ENCODE measurements at places on chromosomes 7 and 10. TPM values are rescaled to one million over a fixed set of nuclear protein-coding genes. Genes with fewer than 3 reads are reported as not detected.
A peak's percentile ranks its signal among the peaks of the same experiment; 100 is the strongest.

GRCh38 chr7:46932306-46932675 is 649.6 kb downstream of the TNS3 start:
- no peak for DNase-seq

The FAM13C gene
- total RNA-seq = 2.5 TPM

DNA sequence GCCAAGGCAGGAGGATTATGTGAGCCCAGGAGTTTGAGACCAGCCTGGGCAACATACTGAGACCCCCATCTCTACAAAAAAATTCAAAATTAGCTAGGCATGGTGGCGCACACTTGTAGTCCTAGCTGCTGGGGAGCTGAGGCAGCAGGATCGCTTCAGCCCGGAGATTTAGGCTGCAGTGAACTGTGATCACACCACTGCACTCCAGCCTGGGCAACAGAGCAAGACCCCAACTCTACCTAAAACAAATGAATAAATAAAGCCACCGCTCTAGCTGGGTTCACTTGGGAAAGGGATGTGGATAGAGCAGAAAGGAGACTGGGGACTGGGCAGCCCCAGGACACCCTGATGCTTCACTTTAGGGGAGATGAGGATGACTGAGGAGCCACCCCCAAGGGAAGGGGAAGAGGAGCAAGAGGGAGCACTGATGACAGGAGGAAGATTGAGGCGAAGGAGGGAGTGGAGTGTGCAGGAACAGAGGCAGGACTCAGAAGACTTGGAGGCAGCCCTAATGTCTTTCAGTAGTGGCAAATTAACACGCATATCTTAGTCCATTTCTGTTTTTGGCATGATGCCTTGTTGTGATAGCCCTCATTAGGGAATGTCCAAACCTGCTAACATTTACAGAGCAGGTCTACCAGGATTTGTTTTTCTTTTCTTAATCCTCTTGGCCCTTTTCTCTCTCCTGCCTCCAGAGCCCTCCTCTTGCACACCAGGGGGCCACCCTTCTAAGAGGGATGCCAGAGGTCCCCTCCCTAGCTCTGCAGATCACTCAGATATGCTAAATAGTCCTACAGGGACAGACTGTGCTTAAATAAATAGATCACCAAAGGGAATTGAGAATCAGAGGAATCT is 88.3 kb downstream of the C10orf105 start:
- no peak for DNase-seq

DNA sequence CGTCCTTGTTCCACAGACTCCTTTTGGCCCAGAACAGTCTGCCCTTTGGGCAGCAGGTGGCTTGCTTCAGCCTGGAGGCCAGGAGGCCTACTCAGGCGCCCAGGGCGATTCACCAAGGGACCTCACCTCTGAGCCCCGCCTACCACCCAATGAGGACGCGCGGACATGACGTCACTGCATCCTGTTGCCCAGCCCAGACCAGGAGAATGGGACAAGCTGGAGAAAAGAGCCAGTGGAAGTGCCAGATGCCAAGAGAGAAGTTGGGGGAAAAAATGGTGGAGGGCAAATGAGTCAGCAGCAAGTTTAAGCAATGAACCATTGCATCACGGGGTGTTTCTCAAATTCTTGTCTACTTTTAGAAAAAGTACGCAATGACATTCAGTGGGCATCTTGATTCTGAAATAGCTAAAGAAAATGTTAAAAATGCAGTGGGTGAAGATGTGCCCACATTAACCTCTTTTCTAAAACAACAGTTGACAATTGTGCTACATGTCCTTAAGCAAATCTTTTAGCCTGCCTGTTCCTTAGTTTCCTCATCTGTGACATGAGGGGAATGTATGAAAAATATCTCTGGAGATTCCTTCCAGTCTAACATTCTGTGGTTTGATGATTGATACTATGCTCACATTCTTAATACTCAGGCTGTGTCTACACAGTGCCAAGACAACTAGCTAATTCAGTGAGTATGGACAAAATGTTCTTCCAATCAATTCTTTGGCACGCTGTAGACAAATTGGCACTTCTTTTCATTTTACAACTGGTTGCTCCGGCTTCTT is 23.9 kb upstream of the LEP start:
- DNase-seq = no peak

The C10orf67 gene
- total RNA-seq = not detected

- DNase-seq = no peak
These were observed 26.7 kb upstream of the CRHR2 start for GRCh38 chr7:30708983-30709382.

DNA sequence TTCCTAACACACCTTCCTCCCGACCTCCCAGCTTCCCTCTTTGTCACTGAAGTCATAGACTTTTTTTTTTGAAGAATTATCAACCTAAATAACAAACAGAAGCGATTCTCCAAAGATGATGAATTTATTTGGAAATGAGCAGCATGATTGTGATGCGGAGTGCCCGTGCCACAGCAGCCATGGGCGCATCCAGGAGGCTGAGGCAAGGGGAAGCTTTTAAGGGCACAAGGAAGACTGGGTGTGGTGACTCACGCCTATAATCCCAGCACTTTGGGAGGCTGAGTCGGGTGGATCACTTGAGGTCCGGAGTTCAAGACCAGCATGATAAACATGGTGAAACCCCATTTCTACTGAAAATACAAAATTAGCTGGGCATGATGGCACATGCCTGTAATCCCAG is 16.2 kb upstream of the GIMAP8 start:
- peak; percentile 6 for DNase-seq

GRCh38 chr7:16708980-16709379 is 44.6 kb upstream of the TSPAN13 start:
- DNase-seq = no peak

DNA sequence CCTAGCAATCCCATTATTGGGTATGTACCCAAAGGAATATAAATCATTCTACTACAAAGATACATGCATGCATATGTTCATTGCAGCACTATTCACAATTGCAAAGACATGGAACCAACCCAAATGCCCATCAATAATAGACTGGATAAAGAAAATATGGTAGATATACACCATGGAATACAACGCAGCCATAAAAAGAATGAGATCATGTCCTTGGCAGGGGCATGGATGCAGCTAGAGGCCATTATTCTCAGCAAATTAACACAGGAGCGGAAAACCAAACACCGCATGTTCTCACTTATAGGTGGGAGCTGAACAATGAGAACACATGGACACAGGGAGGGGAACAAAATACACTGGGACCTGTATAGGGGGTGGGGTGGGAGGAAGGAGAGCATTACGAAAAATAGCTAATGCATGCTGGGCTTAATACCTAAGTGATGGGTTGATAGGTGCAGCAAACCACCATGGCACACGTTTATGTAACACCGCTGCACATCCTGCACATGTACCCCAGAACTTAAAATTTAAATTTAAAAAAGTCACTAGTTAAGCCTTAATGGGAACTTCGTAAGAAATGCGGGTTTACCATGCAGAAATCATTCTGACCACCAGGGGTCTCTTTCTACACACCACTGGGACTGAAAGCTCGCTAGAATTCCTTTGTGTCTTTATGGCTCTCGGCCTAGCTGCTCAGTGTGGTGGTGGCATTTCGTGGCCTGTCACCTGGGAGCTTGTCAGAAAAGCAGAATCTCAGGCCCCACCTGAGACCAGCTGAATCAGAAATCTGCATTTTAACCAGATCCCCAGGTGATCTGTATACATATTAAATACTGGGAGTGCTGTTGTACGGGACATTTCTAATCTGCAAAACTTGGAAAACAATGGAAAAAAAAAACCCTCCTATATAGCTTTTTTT is 9.5 kb downstream of the ANKRD1 start:
- peak; percentile 62 for DNase-seq

- no peak for DNase-seq
These were observed 23.5 kb downstream of the GNAT3 start for GRCh38 chr7:80488406-80488805.

The CALN1 gene
- 0.37 TPM for total RNA-seq

DNA sequence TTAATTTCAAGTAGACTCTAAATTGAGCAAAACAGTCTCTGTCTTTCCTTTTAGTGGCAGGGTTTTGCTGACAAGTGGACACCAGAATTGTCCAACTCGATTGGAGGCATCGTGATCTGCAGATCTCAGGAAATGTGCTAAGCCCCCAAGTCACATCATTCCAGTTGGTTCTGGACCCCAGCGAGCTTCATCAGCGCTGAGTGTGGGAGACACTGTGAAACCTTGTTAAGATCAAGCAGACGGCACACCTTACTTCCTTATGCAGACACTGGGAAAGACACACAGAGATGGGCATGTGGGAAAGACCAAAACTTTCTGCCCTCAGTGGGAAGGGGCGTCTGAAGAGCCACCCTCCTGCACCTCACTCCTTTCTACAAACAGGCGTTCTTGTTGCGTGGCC is 440.8 kb downstream of the GLRX3 start:
- DNase-seq = no peak

DNA sequence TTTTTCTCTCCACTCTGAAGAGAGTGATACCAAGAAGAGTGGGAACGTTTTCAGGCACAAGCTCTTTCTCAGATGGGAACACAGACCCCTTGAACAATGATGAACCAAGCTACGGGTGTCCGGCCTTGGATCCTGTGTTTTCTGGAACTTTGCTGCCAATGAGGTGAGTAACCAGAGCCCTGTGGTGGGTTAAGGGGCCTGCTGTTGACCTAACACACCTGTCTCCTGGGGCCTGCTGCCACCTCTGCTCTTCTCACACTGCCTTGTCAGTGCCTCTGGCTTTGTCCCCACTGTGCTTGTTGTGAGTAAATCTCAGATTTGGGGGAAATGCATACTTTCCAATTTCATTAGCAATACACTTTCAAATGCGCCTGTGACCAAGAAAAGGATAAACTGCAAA is 1.4 kb upstream of the PKD1L1 start:
- DNase-seq = no peak

DNA sequence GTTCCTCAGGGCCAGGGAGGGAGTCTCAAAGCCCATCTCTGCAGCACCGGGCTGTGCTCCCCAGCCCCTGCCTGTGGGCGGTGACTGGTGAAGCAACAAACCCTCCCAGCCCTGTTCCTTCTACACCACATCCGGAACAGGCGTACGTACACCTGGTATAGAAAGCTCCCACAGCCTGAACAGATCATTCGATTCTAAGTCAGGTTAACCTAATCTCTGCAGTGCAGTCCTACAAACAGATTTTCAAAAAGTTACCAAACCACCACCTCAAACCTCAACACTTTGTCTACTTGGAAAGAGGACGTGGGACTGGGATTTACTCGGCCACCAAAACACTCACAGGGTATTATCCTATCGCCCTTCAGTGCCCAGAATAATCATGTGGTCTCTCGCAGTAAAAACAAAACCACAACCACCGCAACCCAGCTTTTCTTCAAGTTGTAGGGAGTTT is 238.4 kb downstream of the DIP2C start:
- DNase-seq = no peak

The ANLN gene
- 21.2 TPM for total RNA-seq

The ANKRD2 gene
- total RNA-seq = not detected

DNA sequence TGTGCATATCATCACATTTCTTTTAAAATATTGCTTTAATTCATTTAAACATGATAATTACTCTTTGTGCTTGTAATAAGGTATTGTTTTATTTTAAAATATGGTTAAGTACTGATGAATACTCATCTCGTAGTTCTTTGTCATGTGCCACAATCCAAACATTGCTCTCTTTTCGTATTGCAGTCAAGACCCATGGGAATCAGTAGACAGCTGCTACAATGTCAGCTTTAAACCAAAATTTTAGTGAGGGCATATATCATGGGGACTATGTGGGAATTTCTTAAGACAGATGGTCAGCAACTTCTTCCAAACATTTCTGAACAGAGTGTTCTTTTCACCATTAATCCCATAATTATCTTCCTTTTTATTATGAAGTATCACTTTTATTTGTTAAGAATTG is 77.2 kb upstream of the FZD1 start:
- DNase-seq = no peak

DNA sequence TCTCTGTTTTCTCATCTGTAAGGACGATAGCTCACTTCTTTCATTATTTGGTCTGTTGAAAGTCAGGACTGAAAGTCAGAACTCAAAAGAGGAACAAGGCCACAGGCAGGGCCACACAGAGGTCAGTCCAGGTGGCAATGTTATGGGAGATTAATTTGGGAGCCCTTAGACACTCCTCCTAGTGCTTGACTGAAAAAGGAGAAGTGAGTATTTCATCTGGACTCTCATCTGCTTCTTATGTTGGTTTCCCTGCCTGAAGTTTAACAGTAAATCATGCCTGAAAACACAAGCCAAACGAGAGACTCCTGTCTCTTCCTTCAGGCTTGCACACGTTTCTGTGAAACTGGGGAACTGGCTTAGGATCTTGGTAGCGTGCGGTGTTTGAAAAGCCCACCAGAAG is 248.5 kb downstream of the BUB3 start:
- DNase-seq = no peak

The TEX47 gene
- total RNA-seq = not detected

The OR13A1 gene
- total RNA-seq = not detected

The GNG11 gene
- 2.1 TPM for total RNA-seq
